ENCODE measurements at places on chromosomes 11 and 22. TPM values are rescaled to one million over a fixed set of nuclear protein-coding genes. Genes with fewer than 3 reads are reported as not detected.

The TEX54 gene
- total RNA-seq, result not detected

The ZBTB16 gene
- total RNA-seq, result 1.1 TPM

The FXYD6 gene
- total RNA-seq, result 0.19 TPM

The PRR5L gene
- total RNA-seq, result 15.1 TPM

The BTG4 gene
- total RNA-seq, result not detected

The KCNK4 gene
- total RNA-seq, result not detected

The UBASH3B gene
- 36.5 TPM for total RNA-seq

Measured in A549 treated with Mapracorat at 1 μM for 4 hours (cell line).